ENCODE measurements at places on chromosomes 2 and 18.

DNA sequence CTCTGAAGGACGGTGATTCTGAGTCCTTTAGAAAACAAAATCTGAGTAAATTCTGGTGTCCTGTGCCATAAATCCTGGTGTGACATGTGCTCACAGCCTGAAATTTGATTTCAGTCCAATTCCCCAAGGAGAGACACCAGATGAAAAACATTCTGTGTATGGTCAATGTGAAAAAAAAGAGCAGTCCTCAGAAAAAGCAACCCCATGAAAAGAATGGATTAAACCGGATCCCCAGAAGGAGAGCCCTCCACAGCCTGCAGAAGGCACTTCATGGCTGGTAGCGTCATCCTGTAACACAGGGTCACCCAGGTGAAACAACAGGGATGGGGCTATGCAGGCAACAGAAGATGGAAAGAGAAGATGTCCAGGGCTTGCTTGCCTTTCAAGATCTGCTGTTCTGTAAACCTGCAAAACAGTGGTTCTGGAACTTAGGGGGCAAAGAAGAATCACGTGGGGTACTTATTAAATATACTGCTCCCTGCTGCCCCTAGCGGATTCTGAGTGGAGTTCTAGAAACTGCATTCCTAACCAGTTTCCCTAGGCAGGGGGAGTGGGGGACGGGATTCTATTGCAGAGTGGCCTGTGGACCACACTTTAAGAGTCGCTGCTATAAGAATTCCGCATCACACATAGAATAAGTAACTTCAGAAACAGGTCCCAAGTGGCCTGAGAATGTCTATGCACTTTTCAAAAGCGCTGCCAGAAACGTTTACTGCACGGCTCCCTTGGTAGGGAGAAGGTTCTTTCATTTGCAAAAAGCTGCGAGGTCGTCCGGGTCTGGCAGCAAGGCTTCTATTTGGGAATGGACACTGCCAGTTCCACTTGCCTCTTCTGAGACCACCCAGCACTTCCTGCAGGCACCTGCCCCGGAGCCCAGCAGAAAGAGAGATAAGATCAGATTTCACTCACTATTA lies 118.9 kb upstream of the ARL5A start:
- peak; percentile 45 for DNase-seq

DNA sequence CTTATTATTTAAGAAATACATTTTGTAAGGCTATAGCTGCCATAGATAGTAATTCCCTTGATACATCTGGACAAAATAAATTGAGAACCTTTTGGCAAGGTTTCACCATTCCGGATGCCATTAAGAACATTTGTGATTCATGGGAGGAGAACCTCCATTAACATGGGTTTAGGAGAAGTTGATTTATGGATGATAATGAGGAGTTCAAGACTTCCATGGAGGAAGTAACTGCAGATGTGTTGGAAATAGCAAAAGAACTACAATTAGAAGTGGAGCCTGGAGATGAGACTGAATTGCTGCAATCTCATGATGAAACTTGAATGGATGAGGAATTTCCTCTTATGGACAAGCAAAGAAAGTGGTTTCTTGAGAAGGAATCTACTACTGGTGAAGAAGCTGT lies 17.3 kb downstream of the PHLPP1 start:
- DNase-seq, result no peak

- no peak for DNase-seq
Observed at GRCh38 chr18:26440644-26441043, 107.7 kb downstream of the KCTD1 start.

DNA sequence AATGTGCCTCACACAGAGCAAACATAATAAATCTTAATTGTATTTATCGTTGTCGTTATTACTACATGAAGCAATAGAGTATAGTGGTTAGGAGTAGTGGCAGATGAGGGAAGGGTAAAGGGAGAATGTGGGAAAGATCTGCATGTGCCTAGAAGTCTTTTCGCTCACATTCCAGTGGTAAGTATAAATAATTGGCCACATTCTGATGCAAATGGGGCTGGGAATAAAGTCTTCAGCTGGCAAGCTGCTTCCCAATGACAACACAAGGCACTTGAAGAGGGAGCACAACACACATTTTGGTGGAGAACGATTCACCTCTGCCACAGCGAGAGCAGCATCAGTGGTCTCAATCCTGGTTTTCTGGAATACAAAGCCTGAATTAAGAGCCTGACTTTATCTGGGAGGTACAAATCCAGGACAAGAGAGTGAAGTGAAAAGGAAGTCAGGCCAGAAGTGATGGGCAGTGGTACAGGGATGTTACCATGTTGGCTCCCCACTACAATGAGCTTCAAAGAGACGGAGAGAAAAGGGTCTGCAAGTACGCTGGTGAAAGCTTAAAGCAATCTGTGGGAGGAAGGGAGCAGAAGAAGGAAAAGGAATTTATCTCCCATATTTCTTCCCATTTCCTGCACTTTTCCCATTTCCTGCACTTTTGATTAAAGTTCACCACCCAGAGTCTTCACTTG lies 112.3 kb downstream of the ARHGAP15 start:
- DNase-seq, result no peak

DNA sequence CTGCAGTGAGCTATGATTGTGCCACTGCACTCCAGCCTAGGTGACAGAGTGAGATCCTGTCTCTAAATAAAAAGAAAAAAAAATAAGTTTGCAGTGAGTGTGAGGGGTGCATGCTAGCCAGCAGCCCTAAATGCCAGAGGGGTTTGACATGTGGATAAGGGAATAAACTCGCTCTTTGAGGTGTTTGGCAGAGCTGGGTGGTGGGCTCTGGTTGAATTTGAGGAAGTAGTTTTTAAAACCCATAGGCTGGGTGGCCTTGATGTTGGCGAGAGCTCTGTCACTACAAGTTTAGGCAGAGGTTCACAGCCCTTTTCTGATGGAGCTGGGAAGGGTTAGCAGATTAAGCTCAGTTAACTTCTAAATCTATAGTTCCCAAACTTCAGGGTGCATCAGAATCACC lies 3.1 kb downstream of the ANXA4 start:
- DNase-seq, result no peak

- DNase-seq, result no peak
Observed at GRCh38 chr2:227877421-227878310, 6.2 kb downstream of the DAW1 start.

GRCh38 chr2:240289701-240290431 lies 145.6 kb upstream of the GPC1 start:
- DNase-seq, result no peak

- no peak for DNase-seq
Observed at GRCh38 chr2:46615986-46616485, 136.7 kb downstream of the TMEM247 start.

DNA sequence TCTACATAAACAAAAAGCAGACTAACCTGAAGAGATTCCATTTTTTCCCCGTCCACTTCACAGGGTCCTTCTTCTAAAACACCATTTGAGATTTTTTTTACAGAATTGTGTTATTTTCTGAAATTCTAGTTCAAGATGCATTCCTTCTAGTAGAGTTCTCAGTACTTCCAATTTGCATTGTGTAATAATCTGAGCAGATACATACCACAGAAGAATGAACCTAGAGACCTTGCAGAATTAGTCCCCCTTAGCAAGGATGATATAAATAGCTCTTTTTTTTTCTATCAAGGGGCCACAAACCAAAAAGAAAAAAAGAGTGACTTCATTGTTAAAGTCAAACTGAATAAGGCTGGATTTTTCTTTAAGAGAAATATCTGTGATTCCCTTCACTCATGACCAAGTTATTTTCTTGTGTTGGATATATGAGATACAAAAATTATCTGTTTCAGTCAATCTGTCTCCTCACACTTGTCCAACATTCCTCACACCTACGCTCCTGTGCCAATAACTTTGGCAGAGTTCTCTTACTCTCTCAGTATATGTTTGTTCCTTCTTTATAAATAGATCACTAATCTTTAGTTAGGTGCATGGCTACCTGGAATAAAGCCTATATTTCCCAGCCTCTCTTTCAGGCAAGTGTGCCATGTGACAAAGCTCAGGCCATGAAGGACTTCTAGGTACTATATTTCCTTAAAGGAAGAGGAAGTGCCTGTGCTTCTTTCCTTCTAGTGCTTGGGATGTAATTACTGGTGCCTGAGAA lies 183.5 kb downstream of the ZNF385B start:
- no peak for DNase-seq

DNA sequence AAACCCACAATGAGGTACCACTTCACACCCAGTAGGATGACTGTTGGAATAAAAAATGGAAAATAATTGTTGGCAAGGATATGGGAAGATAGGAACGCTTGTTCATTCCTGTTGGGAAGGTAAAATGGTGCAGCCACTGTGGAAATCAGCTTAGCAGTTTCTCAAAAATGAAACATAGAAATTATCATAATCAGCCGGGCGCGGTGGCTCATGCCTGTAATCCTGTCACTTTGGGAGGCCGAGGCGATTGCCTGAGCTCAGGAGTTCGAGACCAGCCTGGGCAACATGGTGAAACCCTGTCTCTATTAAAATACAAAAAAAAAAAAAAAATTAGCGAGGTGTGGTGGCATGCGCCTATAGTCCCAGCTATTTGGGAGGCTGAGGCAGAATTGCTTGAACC lies 23.4 kb downstream of the AMER3 start:
- no peak for DNase-seq

DNA sequence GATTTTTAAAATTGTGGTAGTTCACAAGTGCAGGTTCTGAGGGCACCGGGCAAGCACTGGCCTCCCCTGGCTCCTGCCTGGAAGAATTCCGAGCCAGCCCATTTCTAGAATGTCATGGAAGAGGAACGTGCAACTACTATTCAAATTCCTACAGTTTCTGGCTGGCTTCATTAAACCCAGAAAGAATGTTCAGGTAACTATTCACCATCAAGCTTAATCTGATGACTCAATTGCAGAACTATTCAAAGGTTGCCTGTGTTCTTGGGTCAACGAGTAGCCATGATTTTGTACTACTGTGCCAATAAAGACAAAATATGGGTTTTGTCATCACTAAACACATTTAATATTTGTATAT lies 14.3 kb upstream of the MFF start:
- no peak for DNase-seq

- no peak for DNase-seq
Observed at GRCh38 chr2:23411752-23412431, 26.9 kb downstream of the KLHL29 start.
